ENCODE measurements at places on chromosomes 2 and 18.
A peak's percentile ranks its signal among the peaks of the same experiment; 100 is the strongest.

DNA sequence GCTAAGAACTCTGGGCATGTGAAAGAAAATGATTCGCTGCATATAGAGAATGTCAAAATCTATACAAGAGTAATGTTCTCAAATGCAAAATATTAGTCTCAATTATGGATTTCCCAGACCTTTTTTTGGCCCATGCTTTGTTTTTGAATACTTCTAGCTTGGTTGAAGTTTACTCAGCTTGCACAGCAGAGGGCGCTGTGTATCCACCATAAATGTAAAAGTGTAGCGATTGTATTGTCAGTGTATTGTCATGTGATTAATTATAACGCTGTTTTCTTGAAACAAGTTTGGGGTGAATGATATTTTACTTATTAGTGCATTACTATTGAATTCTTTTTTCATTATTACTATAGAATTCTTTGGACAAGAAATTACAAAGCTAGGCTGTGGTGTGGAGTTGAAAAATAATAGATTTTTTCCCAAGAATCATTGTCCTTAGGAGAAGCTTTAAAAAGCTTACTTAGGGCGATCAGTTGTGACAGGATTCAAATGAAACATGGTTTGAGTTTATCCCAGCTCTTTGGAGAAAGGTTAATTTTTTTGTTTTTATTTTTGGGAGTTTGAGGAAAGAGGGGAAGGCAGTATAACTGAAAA, 98.3 kb downstream of the PIK3C3 start:
- DNase-seq = peak; percentile 14

DNA sequence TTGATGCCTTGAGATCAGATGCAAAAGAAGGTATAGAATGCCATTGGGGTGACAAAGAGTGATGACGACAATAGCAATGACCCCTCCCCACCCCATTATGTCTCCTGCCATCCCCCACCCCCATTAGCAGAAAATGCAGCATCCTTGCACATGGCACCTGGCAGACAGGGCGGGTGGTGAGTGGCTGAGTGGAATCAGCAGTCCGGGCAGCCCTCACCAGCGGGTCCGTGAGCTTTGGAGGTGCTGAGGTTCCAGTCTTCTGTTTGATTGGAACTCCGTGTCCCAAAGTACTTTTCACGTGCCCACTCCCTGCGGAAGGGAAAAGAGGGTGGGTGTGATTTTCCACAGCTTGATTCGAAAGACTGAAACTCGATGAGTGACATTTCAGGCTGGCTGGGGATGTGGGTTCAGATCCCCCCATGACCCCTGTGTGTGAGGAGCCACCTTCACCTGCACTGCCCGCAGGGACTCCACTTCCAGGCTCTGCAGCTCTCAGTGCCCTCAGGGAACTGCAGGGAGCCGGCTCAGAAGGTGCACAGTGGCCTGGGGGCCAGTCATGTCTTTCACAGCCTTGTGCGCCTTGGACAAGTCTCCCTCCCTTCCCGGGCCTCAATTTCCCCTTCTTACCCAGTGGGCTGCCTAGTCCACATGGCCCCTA, 130.9 kb downstream of the GLI2 start:
- DNase-seq = no peak

GRCh38 chr2:208648368-208648767, 241.8 kb downstream of the PTH2R start:
- no peak for DNase-seq

GRCh38 chr2:30265052-30266015, 34.0 kb downstream of the LBH start:
- no peak for DNase-seq

- DNase-seq = no peak
These were observed 1055.2 kb upstream of the FANCL start for GRCh38 chr2:59296279-59296678.

DNA sequence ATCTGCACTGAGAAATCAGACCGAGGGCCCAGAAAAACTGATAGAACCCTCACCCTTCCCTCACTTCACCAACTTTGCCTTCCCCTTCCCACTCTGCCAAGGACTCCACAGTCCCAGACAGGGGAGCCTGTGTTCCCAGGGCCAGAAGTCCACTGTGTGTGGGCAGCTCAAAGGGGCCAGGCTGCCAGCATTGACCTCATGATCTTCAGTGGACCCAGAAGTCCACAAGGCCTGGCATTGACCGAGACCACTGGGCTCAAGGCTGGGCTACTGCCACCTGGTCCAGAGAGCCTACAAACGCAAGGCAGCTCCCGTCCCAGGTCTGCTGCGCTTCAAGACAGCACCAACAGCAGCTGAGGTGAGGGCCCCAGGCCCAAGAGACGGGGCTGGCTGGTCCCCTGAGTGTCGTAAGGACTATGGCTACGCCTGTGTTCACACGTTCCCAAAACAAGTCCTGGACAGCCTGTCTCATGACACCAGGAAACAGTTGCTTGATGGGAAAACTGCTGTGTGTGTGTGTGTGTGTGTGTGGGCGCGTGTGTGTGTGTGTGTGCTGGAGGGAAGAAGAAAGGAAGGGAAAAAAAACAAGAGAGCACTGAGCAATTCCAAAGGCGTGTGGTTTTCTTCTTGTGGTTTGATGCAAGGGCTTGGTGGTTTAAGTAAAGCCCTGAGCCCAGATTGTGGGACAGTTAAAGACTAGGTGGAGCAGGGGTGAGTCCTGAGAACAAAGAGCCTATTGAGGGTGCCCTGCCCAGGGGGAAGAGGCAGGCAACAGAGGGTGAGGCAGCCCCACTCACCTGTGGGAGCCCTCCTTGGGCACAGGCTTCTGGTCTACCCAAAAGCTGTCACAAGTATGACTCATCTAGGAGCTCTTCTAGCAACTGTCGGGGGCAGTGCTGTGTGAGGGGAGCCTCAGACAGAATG, 46.6 kb upstream of the ZBTB7C start:
- DNase-seq = no peak

- no peak for DNase-seq
These were observed 587 bp downstream of the SUMO1 start for GRCh38 chr2:202237787-202238233.

- DNase-seq = no peak
These were observed 37.4 kb downstream of the SH3BP4 start for GRCh38 chr2:234989183-234989701.

DNA sequence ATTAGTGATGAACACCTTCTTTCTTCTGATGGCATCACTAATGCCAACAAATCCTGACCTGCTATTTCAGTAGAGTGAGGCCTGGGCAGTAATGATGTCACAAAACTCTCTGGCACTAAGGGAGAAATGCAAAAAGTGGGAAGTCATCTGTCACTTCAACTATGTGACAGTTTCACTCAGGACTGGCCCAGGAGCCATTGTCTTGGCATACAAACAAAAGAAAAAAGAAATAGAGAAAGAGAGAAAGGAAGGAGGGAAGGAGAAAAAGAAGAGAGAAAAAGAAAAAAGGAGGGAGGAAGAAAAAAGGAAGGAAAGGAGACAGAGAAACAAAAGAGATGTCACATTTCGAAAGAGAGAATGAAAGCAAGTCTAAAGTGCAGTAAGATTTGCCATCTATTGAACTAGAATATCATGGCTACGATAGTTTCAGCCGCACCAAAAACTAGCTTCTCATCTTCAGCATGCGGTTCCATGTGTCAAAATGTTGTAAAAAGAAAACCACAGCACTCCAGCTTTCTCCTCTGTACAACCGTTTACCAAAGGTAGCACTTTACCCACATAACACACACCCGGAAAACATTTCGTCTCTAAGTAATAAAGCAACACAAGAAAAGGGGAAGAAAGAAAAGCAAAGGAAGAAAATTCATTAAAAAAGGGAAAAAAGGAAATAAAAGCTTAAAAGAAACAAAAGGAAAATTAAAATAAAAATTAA, 50.1 kb downstream of the CD226 start:
- no peak for DNase-seq

DNA sequence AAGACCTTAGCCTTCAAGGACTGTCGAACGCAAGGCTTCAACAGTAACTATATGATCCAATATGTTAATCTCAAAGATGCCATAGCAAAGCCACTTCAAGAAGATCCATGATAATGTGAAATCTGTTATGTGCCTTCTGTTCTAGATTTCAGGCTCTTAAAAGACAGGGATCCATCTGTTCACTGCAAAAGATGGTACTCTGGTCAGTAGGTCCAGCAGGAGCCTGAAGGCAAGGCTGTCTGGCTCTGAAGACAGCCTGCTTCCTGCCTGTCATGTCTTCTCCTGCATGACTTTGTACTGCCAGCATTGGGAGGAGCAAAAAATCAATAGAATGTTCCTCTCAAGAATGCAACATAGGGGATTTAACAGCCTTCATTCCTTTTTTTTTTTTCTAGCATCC, 270.8 kb upstream of the PARD3B start:
- DNase-seq = no peak

GRCh38 chr2:176665086-176665485, 395.8 kb downstream of the MTX2 start:
- no peak for DNase-seq

DNA sequence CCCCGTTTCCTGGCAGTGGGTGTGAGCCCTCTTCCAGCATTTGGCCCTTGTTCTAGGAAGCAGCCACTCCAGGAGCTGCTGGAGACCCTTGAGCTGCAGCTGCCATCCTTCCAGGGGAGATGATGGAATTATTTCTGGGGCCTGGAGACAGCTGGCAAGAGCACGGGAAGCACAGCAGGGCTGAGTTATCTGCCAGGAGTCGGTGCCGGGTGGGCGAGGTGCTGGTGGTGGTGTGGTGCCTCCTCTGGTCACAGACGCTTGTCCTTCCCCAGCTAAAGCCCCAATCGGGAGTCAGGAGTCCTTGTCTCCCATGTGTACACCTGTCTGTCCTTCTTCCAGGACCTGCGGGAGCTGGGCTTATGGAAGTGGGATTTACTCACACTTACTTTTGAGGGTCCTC, 36.0 kb downstream of the DPYSL5 start:
- DNase-seq = no peak

DNA sequence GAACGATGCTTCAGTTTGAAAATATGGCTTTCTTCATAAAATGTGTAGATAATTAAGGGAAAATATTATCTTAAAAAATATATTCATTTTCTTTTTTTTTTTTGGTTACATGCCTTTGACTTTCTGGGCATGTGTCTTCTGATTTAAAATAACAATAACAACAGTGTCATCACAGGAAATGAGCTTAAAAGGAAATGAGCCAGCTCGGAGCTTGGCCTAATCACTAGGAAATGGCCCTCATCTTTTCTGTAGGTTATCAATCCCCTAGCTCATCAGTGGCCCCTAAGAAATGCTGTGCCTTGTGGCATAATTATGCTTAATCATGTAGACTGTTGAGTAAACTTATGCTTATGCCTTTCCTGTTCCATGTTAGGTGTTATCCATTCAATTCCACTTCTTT, 141.8 kb upstream of the FHL2 start:
- DNase-seq = no peak

- DNase-seq = no peak
These were observed 752 bp upstream of the BAZ2B start for GRCh38 chr2:159617100-159617499.

GRCh38 chr2:217710211-217710765, 292.5 kb downstream of the TNS1 start:
- DNase-seq = no peak
